ENCODE measurements at places on chromosomes 12 and 14. TPM values are rescaled to one million over a fixed set of nuclear protein-coding genes. Genes with fewer than 3 reads are reported as not detected.

GRCh38 chr14:89212386-89213235 lies 204.4 kb downstream of the FOXN3 start:
- DNase-seq, result no peak

DNA sequence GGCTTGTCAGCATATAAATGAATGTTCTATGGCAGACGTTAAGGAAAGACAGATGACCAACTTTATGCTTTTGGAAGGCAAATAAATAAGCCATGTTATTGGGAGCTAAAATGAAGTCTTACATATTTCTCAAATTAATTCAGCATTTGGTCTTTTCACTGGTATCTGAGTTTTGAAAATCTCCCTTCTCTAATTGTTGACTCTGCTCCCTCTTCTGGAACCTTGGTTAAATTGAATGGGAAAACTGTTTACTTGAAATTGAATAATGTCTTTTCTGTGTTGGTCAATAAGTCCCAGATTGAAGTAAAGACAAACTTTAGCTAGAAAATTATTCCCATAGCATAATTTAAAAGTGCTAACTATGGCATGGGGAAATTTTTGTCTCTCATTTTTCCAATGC lies 38.7 kb downstream of the LGR5 start:
- DNase-seq, result no peak

- no peak for DNase-seq
These were observed 286.4 kb downstream of the NELL2 start for GRCh38 chr12:44589697-44590096.

- no peak for DNase-seq
These were observed 6.0 kb downstream of the KCNA1 start for GRCh38 chr12:4915752-4916151.

Gene DYNLL1
- total RNA-seq, result 191 TPM

DNA sequence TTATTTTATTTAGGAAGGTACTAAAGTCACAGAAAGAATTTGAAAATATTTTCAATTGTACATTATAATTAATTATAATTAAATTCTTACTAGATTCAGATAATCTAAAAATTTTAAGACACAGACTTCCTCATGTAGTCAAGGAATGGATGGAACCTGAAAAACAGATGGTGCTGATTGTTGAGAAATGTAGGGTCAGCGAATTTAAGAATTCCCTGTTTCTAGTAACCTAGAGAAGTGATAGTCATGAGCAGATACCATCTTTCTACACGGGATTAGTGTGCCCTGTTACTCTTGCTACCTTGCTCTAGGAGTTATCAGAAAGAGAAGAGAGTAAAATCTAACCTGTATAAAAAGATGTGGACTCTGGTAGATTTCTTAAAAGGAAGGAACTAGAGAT lies 37.5 kb upstream of the PTHLH start:
- no peak for DNase-seq

GRCh38 chr14:46250113-46250703 lies 401.4 kb downstream of the RPL10L start:
- DNase-seq, result no peak

GRCh38 chr12:105929192-105929591 lies 209.6 kb downstream of the NUAK1 start:
- no peak for DNase-seq

DNA sequence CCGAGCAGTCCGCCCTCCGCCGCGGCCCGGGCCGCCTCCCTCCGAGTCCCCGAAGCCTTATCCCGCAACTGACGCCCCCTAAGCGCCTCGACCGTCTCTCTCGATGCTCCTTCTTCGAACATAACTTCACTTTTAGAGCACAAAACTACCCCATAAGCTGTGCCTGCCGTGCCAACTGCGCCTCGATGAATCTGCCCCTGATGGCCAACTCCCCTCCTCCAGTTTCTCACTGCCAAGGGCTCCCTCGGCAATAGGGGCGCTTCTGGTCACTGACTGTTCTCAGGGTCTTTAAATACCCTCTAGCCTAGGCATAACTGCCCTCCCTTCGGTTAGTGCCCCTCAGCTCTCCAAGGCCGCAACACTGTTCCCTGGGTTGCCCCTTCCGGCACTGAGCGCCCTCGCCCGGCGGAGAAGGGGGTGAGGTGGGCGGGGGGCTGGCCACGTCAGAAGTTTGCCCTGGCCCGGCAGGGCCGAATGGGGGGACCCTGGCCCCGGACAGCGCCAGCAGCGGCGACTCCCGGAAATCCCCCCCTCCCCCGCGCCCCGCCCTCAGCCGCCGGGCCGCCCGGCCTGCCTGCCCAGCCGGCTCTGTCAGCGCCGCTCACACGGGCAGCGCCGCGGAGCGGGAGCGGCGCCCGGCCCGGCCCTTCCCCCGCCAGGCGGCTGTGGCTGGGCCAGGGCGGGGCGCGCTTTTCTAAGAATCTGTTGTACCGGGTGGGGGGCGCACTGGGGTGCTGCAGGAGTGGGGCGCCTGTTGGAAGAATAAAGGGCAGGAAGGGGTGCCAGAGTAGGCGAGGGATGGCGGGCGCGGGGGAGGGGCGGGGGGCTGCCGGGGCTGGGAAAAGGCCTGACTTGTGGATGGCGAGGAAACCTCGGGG lies 10.6 kb downstream of the RARG start:
- peak; percentile 95 for DNase-seq

Gene TUNAR
- not detected for total RNA-seq

DNA sequence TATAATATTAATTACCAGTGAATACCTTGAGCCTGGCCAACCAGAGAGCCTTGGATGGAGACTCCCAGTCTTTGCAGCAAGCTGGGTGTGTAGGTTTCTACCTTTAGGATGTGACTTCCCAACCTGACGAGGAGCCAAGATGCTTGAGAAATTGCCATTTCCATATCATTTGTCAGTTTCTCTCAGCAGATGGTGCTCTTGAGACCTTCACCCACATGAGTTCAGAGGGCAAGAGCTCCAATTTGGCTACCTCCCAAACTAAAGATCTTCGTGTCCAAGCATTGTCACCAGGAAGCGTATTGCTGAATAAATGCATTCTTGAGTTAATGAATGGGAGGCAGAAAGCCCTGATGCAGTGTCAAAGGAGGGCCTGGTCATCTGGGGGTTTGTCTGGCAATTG lies 106.4 kb upstream of the TBX5 start:
- no peak for DNase-seq

Gene NGB
- total RNA-seq, result not detected

- DNase-seq, result no peak
These were observed 2.9 kb upstream of the SMOC1 start for GRCh38 chr14:69876221-69876847.

GRCh38 chr12:104204690-104205480 lies 10.7 kb upstream of the TXNRD1 start:
- no peak for DNase-seq

Gene COX8C
- total RNA-seq, result not detected

Gene MIP
- total RNA-seq, result 0.14 TPM

GRCh38 chr14:61234215-61234916 lies 46.8 kb downstream of the TMEM30B start:
- no peak for DNase-seq

Gene MLF2
- 132 TPM for total RNA-seq

GRCh38 chr12:132922676-132923075 lies 33.4 kb downstream of the ZNF605 start:
- DNase-seq, result no peak

Gene CTSG
- total RNA-seq, result 0.46 TPM

Gene TOMM20L
- total RNA-seq, result not detected

Gene NPAS3
- total RNA-seq, result 2.8 TPM

GRCh38 chr14:31740688-31741087 lies 179.5 kb downstream of the NUBPL start:
- DNase-seq, result no peak

GRCh38 chr14:74935360-74935680 lies 12.3 kb upstream of the RPS6KL1 start:
- DNase-seq, result peak; percentile 65

Measured in right cardiac atrium (tissue), 5 donors.